RPMI7951 (cell line): ENCODE measurements at places on chromosomes 1 and 21. TPM values are rescaled to one million over a fixed set of nuclear protein-coding genes. Genes with fewer than 3 reads are reported as not detected.
A peak's percentile ranks its signal among the peaks of the same experiment; 100 is the strongest.

DNA sequence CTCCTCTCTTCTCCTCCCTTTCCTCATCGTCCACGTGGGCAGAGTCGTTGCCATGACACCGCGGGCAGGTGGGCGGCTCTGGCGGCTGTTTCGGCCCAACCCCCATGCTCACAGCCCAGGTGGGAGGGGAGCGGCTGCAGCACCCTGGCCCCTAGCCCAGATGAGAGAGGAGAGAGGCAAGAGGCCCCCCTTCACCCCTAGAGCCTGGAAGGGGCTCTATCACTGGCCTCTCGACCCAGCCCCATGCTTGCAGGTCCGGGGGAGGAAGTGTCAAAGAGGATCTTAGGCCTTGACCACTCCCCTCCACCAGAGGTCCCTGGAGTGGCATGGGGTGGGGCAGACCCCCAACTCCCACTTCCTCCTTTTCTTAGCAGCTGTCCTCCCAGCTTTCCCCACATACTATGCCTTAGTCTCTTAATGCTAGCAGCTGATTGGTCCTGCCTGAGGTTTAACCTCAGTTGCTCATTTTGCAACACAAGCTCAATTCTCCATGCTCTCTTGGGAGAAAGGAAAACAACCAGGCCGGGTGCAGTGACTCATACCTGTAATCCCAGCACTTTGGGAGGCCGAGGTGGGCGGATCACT is 10.4 kb downstream of the DLGAP3 start:
- no peak for DNase-seq

DNA sequence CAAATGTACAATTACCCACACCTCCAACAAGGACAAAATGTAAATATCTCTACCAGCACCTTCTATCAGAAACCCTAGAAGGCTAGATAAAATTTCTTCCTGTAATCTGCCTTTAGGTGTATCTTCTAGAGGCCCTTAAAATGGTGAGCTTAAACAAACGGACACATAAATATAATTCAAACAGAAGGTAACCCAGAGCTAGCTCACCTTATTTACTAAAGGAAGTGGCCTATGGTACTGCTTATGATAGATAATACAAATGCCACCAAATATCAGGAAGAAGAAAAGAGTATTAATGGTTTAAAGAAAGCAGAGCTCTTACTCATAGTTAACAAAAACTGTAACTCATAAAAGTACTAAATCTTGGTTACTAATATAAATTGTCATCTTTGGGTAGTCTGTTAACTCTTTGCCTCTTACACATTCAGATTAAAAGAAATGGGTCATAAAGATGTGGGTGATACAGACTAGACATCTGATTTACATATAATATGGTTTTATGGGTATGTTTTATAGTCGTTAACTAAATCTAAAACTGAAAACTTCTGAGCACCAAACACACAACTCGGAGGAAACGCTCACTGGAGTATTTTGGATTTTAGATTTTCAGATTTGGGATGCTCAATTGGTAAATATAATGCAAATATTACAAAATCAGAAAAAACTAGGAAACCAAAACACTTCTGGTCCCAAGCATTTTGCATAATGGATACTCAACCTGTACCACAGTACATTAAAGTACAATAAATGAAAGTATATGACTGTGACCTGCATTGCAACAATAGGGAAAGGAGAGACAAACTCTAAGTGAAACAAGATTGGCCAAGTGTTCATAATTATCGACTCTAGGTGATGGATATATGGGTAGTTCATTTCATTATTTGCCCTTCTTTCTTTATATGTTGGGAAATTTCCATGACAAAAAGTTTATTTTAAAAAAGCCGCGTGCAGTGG is 23.2 kb downstream of the TRIT1 start:
- DNase-seq, result no peak

DNA sequence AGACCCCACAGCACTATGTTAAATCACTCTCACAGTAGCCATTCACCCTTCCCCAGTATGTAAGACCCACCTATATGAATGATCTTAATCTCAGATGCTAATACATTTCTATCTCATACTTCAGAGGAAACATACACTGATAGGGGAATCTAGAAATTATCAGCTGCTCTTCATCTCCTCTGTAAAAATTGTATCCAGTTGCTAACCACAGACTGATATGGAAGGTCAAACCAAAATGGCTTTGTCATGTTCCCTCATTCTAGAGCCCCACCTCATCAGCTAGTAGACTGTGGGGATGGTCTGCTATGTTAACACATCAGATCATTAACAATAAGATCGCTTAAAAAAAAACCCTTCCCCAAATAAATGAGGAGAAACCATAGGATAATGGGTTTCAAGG is 71.7 kb downstream of the UBR4 start:
- DNase-seq, result no peak

GRCh38 chr21:29697555-29698193 is 242.1 kb downstream of the GRIK1 start:
- DNase-seq, result no peak

GRCh38 chr21:36386031-36386642 is 945 bp downstream of the CHAF1B start:
- DNase-seq, result no peak

DNA sequence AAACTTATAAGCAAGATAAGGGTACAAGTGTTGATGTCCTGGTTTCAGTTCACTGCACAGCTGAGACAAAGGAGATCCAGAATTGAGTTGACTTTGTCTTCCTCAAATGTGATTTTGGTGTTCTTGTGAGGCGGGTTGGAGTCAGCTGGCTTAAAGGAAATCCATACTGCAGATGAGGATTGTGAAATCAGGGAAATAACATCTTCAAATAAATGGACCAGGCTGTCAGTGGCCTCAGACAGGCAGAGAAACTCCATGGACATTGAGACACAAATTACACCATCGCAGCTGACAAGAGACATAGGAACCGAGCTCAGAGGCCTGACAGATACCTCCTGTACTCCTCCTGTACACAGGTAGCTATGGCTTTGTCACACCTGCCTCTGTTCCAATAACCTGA is 27.0 kb upstream of the REG4 start:
- DNase-seq, result no peak

DNA sequence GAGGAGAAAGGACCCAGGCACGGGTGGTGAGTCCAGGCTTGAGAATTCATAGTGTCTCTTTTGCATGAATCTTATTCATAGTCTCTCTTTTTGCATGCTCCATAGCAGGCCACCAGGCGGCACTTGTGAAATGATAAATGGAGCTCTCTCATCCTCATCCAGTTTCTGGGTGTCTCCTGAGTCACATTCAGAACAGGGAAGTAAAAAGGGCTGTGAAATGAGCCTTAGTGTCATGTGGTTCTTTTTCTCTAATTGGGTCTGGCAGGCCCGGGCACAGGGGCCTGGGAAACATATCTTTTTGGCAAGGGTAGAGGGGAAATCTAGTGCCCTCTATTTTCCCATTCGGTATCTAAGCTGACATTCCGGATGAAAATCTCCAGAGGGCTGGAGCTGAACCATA is 19.1 kb upstream of the NCF2 start:
- DNase-seq, result peak; percentile 68

- DNase-seq, result no peak
These were observed 13.3 kb downstream of the RSPO1 start for GRCh38 chr1:37621326-37621870.

DNA sequence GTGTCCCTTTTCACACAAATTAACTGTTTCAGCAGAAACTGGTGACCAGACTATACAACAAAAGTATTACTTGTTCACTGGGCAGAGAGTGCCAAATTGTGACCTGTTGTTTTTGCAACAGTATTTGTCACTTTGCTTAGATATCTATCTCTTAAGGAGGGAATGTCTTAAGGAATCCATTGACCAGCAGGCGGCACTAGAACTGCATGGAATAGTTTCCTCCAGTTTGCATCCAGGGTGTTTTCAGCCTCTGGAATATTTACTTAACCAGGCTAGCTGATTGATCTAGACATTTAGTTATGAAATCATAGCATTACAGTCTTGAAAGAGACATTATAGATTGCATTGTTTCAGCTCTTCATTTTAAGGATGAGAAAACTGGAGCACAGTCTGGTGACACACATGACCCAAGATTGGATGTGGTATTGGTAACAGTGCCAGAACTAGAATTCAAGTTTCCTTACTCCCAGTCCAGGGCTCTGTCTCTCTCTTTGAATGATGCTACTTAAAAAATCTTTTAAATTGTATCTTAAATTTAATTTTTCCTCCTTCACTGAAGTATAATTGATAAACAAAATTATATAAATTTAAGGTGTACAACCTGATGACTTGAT is 16.9 kb downstream of the RPTN start:
- DNase-seq, result peak; percentile 57

- DNase-seq, result no peak
These were observed 94.3 kb downstream of the ADGRL4 start for GRCh38 chr1:78911956-78912880.

DNA sequence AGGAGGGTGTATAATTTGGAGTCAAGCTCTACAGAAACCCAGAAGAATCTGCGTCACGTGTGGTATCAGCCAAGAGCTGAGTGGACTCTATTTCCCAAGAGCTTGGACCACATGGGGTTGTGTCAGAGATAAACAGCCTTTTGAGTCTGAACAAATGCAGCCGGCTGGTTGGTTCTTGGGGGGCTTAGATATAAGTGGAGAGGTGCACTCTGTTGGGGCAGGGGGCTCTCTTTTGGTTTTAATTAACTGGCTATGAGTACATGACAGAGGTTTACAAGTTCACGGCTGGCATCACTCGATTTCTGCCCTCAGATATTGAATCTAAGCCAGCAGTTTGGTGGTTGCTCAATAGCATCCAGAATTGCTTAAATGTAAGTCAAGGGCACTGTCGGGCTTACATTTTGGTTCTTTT is 501 bp upstream of the MRAP start:
- DNase-seq, result no peak

GRCh38 chr1:174219606-174220370 is 60.5 kb downstream of the RABGAP1L start:
- no peak for DNase-seq

GRCh38 chr1:107593501-107594209 is 371.3 kb downstream of the VAV3 start:
- DNase-seq, result no peak

GRCh38 chr1:97685360-97685759 is 235.5 kb downstream of the DPYD start:
- DNase-seq, result no peak

GRCh38 chr1:100614570-100614969 is 76.6 kb downstream of the GPR88 start:
- no peak for DNase-seq

GRCh38 chr1:156583821-156584622 is 4.5 kb downstream of the TTC24 start:
- peak; percentile 70 for DNase-seq

GRCh38 chr1:62240651-62241370 is 46.2 kb downstream of the L1TD1 start:
- no peak for DNase-seq

GRCh38 chr1:58839147-58839795 is 55.4 kb upstream of the JUN start:
- no peak for DNase-seq

GRCh38 chr1:172498857-172499256 is 34.1 kb upstream of the SUCO start:
- no peak for DNase-seq

GRCh38 chr1:231605149-231606100 is 21.2 kb upstream of the DISC1 start:
- no peak for DNase-seq

DNA sequence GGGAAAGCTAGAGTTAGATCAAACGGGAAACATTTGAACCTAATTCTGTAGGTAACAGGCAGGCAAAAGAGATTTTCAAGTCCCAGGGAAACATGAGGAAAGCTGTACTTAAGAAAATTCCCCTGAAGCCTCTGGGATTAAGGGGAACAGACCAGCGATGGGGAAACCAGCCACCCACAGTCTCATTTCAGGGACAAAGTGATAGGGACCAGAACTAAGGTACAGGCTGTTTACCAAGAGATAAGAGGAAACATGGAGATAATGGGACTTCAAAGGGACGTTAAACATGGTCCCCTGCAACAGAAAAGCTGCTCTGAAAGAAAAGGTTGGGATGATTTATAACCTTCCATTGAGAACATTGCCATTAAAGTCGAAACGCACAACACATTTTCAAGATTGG is 84.4 kb downstream of the NTPCR start:
- DNase-seq, result no peak

DNA sequence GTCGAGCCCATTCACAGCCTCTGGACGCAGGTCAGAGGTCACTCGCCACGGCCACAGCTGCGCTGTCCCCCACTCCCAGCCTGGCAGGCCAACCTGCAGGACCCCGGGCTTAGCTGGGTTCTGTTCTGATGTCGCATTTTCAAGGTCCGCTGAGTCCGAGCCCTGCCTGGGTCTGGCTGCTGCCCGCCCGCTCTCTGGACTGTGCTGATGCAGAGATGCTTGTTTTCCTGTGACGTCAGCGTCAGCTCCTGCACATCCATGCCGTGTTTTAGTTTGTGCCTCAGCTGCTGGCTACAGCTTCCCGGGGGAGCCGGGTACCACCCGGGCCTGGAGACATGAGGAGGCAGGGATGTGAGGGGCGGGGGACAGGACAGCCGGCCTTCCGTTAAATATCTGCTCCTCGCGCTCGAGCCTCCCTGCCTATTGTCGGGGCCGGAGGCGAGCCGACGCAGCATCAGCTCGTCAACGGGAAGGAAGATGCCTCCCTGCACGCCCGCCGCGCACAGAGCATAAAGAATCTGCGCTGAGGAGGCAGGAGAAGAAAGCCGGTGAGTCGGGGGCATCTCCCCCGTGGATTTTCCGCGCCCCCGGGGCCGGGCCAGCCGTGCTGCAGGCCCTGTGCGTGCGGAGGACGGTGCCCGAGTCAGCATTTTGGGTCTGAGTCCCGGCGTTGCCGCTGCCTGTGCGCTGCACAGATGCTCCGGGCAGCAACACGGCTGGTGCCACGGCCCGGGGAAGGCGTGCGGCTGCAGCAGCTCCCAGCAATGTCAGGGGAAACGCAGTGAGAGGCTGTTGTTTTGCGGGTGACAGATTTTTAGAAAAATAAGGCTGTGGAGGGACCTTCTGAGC is 23.4 kb downstream of the PRKCZ start:
- no peak for DNase-seq

GRCh38 chr1:229114850-229115365 is 156.0 kb upstream of the RAB4A start:
- no peak for DNase-seq

- no peak for DNase-seq
These were observed 926 bp downstream of the POU3F1 start for GRCh38 chr1:38045401-38046332.

- DNase-seq, result no peak
These were observed 48.9 kb downstream of the PRDM16 start for GRCh38 chr1:3117879-3118278.

DNA sequence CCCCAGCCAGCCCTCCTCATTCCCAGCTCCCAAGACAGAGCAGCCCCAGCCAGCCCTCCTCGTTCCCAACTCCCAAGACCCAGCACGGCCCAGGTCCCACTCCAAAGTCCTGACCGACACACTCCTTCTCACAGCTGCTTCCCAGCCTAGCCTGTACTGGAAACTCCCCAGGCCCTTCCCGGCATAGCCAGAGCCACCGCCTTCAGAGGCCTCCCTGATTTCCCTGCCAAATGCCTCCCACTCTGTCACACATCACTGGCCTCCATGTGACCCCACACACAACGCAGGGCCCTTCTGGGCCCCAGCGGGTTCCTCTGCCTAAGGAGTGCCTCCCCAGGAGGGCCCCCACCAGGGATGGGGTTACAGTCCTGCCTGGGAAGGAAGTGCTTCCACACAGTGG is 2.8 kb downstream of the UBE2J2 start:
- no peak for DNase-seq

The CTSE gene
- 0.60 TPM in 1 of 2 replicates, not detected in the other for total RNA-seq

The PLA2G2C gene
- total RNA-seq, result not detected in 2 replicates

The FNBP1L gene
- 7.7 and 8.9 TPM in 2 replicates for total RNA-seq

The FOXO6 gene
- not detected in 2 replicates for total RNA-seq

The CIART gene
- total RNA-seq, result 11.8 and 12.0 TPM in 2 replicates

The PCAT6 gene
- 0.72 TPM in 1 of 2 replicates, not detected in the other for total RNA-seq

The ANKRD35 gene
- 0.12 TPM in 1 of 2 replicates, not detected in the other for total RNA-seq

The CITED4 gene
- 0.72 and 1.1 TPM in 2 replicates for total RNA-seq

The PAQR7 gene
- total RNA-seq, result 3.2 and 5.0 TPM in 2 replicates

The RNF186 gene
- not detected in 2 replicates for total RNA-seq

The OR2T29 gene
- total RNA-seq, result not detected in 2 replicates
